EL (cell line): ENCODE measurements at places on chromosomes 1 and 21.
A peak's percentile ranks its signal among the peaks of the same experiment; 100 is the strongest.

DNA sequence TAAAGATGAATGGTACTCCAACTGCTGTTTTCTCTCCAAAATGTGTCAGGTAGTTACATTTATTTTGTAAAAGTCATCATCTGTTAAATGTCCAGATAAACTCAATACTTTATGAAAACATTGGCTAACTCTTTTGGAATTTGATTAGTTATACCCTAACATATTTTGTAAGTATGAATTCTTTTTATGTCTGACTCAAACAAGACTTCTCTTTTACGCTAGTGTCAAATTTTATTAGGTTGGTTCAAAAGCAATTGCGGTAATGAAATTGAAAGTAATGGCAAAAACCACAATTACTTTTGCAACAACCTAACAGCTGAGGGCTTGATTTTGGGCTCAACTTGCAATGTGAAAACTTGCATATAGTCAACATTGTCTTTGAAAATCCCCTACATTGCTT lies 41.0 kb upstream of the USP25 start:
- DNase-seq = peak; percentile 78

- peak; percentile 80 for DNase-seq
Measured at GRCh38 chr1:56074007-56074651, 505.2 kb downstream of the PLPP3 start.

DNA sequence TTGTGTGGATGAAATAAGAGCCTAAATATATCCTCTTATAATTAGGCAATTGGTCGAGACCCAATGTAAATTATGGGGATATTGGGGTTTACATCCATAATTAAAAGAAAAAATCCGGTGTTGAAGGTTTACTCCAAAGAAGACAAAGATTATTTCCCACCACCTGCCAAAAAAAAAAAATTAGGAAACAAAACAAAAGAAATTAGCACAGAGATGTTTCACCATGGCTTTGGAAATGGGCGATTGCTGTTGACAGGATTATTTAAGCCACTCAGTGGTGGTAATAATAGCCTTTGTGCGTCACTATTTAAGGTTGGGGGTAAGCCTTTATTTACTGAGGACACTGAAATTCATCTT lies 585 bp upstream of the GLRX2 start:
- DNase-seq = no peak

- peak; percentile 47 for DNase-seq
Measured at GRCh38 chr1:81549588-81550127, 251.1 kb upstream of the ADGRL2 start.

DNA sequence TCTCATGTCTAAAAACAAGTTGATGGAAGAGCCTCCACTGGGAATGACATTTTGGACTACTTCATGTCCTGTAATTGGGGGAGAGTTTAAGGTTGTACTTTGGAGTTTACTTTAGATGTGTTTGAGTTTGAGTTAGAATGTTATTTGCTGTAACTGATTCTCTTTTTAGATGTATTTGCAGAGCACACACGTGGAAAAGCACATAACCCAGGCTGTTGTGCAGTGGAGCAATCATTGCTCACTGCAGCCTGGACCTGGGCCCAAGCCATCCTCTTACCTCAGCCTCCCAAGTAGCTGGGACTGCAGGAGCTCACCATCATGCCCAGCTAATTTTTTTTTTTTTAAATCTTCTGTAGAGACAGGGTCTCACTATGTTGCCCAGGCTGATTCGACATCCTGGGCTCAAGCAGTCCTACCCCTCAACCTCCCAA lies 36.7 kb upstream of the SH3D21 start:
- no peak for DNase-seq

DNA sequence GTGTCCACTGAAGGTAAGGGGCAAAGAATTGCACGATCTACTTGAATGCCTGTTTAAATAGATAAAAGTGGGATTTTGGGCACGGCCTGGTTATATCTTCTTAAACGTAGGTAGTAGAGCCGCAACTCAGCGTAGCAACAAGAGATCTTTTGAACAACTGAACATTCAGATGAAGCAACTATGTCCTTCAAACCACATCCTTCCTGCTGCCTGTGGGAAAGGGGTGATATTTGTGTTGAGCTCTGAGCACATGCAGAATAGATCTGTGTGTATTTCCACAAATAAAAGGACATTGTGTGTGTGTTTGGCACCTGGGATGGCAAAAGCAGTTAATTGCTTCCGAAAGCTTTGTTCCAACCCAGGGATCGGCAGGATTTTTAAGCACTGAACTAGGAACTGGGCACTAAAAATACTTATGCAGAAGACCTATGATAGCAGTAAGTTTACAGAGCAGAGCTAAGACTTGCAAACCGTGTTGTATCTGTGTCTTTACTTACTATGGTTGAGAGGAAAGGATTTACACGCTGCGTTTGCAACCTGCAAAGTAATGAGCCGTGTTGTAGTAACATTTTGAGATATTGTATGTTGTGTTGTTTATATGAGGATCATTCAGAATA lies 333.4 kb downstream of the CHRM3 start:
- DNase-seq = no peak

GRCh38 chr1:183267646-183268431 lies 81.8 kb downstream of the LAMC2 start:
- DNase-seq = peak; percentile 95

DNA sequence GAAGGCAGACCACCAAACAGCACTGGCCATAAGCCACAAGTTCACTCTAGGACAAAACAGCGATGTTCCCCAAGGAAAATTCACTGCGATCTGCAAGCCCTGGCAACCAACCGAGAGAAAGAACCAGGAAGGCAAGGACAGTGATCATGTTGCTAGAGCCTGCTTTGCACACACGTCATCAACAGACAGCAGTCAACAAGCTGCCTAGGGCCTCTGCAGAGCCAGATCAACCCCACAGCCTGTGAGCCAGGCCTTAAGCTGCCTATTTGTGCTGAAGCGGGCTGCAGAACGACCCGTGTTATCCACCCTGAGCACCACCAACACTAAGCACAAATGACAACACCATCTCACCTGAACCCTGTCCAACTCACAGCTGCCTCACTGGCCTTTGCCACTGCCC lies 6.2 kb upstream of the YRDC start:
- no peak for DNase-seq

- no peak for DNase-seq
Measured at GRCh38 chr1:244801246-244801645, 34.2 kb upstream of the COX20 start.

DNA sequence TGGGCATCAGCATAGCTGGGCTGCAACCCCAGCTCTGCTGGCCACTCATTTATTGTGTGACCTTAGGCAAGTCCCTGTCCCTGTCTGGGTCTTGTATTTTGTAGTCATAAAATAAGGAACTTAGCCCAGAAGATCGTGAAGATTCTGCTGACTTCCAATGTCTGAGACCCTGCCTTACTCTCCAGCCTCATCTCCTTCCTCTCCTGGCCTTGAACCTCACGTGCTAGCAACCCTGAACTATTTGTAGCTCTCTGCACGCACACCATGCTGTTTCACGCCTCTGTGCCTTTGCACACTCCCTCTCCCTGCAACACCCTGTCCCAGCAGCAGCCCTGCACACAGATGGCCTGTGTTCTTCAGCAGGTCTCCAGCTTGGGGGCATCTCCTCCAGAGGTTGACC lies 121.1 kb downstream of the LACTBL1 start:
- no peak for DNase-seq

DNA sequence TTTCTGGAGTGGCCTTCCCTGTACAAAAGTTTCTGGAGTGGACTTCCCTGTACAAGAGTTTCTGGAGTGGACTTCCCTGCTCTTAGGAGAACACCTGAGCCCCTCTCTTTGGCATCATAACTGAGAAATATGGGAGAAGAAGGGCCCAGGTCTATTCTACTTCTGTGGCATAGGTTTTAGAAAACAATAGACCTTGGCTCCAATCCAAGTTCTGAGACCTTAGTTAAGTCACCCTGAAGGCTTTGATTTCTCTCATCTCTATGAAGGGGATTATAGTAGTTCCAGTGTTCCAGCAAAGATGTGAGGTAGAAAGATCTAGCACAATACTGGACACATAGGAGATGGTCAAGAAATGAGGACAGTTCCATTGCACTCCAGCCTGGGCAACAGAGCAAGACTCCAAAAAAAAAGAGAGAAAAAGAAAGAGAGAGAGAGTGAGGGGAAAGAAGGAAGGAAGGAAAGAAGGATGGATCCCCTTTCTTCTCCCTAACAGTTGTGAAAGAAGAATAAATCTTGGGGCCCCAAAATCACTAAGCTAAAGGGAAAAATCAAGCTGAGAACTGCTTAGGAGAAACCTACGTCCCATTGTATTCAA lies 13.3 kb upstream of the EIF4G3 start:
- no peak for DNase-seq

DNA sequence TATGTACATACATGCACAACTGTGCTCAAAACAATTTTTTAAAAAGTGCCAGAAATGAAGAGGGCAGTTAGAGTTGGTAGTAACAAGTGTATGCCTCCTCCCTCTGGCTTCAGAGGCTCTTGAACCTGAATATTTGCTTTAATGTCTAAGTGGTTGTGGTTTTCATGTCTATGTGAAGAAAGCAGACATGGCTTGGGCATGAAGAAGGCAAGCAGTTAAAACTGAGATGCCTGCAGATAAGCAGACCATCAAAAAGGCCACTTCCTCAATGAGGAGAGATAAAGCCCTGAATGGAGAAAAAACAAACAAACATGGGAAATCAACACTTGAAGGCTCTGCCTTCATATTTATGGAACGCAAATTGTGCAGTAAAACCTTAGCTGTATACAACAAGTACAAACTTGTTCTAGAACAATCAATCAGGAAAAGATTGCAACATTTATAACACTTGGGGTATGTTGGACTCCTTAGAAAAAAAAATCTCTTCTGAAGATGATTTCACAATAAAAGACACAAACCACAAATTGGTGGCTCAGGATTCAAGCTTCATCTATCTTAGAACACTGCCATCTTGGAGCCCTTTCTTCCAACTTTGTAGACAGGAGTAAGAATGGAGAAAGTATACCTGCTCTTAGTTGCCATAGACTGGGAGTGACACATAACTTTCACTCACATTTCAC lies 52.7 kb upstream of the PLA2G4A start:
- DNase-seq = no peak

DNA sequence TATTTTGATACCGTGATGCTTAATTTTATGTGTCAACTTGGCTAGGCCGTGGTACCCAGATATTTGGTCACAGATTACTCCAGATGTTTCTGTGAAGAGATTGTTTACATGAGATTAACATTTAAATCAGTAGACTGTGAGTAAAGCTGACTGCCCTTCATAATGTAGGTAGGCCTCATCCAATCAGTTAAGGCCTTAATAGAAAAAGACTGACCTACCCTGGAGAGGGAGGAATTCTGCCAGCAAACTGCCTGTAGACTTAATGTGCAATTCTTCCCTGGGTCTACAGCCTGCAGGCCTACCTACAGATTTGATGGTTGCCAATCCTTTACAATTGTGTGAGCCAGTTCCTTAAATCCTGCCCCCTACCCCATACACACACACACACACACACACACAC lies 4.3 kb downstream of the SETSIP start:
- DNase-seq = no peak

DNA sequence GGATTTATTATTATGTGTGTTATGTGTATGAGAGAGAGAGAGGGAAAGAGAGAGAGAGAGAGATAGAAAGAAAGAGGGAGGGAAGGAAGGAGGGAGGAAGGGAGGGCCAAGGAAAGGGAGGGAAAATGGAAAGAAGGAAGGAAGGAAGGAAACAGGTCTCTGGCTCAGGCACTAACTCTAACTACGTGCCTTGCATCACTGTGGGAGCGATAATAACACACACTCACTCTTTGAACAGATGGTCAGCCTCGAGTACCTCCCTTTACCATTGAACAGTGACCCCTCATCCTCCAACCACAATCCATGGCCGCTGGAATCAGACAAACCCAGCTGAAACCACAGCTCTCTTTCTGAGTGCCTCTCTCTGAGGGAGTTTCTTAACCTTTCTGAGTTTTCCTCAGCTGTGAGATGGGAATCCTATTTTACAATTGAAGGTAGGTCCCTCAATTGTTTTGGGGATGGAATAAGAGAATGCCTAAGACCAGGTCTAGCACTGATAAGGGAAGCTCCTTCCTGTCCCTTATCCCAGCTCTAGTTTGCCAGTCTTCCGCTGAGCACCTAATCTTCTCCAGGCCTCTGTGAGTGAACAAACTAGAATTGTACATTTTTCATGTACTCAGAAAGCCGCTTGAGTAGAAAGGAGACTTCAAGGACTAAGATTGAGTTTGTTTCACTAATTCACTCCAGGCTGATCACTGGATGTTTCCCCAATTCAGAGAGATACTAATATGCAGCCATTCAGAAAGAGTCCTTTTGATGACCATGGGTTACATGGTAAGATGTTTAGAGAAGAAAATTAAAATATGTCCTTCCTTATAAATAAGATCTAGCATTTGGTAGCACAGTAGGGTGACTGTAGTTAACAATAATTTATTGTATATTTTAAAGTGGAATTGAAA lies 62.8 kb downstream of the IRF2BP2 start:
- no peak for DNase-seq

DNA sequence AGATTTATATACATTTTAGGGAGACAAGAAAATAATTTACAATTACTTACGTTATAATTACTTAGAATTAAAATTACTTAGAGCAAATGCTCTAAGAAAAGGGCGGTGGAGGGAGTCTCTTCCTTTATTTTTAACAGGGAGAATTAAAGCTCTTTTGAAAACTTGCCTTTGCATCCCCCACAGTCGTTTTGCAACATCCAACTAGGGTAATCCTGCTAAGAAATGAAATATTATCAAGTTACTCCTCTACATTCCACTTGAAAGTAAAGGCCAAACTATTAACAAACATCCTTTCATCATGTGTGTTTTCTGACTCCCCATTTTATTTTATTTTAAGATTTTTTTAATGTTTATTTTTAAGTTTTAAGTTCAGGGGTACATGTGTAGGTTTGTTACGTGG lies 1358.5 kb downstream of the NCAM2 start:
- no peak for DNase-seq

- DNase-seq = no peak
Measured at GRCh38 chr1:218459450-218459849, 114.3 kb downstream of the TGFB2 start.

DNA sequence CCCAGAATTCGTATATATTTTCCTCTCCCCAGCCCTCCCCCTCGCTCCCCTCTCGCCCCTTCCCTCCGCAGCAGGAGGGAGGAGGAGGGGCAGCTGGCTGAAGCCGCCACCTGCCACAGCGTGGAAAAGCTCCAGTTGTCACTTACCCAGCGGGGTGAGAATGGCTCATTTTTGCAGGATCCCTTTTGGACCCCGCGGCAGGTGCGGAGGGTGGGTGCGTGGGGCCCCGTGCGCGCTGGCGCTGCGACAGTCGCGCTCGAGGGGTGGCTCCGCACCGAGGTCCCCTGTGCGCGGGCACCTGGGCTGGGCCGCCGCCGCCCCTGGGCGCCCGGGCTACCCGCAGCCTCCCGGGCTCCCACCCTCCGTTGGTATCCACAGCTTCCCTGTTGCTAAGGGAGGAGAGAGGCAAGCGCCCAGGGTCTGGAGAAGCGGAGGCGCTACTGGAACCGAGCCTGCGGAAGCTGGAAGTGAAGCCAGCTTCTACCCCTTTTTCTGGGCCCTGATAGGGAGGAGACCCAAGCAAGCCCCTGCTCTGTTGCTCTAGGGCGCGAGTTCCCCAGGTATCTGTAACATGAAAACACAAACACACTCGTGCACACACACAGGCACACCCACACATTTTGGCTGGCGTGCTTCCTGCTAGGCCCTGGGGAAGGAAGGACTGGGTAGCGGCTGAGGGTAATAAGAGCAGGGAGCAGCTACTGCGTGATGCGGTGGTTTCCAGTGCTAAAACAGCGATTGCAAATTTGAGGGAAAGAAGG lies at the start of gene ERICH3:
TSS of gene ERICH3 (minus strand) at position 442 of the 761 bp plus-strand sequence. CDS start at position 169, 273 bp downstream.
- no peak for DNase-seq
